ENCODE measurements at places on chromosomes 7 and 10.
A peak's percentile ranks its signal among the peaks of the same experiment; 100 is the strongest.

DNA sequence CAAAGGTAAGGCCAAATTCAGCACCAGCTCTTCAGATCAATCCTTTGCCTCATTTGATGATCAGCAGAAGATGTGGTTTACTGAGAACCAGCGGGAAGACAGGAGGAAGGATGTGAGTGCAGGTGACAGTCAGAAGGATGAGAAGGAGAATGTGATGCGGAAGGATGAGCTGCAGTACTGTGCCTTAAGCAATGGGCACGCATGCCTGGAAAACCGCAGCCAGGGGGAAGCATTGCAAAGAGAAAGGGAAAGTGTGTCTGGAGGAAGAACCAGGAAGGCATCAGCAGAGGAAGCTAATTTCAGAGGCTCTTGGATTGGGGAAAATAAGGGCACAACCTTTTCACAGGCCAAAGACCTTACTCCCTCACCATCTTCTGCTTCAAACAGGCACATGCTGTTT is 25.7 kb downstream of the C10orf71 start:
- DNase-seq, result no peak

GRCh38 chr7:17041324-17041723 is 159.5 kb upstream of the AGR3 start:
- no peak for DNase-seq

DNA sequence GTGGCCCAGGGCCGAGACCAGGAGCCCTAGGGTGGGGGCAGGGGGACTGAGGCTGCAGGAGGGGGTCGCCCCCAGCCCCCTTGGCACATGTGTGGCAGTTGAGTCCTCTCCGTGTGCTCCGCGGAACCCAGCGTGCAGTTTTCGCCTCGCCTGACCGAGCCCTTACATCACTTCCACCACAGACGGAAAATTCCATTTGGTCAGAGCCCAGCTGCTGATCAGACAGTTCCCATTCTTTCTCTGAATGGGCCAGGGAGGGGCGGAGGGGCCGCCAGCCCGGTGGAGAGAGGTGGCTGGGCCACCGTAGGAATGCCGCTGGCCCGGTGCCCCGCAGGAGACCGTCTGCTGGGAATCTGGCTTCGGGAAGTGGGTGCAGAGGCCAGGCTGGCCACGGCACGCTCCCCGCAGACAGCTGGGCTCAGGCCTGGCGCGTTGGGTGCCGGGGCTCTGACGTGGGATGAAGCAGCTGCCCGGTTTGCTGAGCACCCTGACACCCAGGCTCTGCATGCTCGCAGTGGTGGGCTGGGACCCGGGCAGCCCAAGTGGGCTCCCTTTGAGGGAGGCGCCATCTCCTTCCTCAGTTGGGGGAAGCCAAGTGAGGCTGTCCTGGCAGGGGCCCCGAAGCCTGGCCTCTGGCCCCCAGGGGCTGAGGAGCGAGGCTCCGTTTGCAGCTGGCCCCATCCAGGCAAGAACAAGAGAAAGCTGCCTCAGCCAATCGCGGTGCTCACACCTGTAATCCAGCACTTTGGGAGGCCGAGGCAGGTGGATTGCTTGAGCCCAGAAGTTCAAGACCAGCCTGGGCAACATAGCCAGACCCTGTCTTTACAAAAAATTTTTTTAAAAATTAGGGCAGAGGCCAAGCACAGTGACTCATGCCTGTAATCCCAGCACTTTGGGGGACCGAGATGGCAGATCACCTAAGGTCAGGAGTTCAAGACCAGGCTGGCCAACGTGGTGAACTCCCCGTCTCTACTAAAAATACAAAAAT is 9.9 kb downstream of the TTYH3 start:
- no peak for DNase-seq

DNA sequence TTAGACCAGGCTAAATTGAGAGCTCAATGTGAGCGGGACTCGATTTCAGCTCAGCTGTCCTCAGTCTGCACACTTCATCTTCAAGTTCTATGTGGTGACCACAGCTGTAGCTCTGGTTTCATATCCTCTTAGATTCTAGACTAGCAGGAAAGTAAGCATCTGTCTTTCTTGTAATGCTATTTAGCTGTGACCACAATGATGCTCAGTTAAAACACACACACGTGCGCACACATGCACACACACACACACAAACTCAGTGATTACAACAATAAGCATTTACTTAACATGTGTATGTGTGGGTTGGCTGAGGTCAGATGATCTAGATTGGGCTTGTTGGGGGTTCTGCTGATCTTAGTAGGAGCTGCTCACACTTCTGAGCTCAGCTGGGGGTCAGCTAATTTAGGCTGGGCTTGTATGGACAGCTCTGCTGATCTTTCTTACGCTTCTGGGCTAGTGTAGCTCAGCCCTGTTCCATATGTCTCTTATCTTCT is 82.5 kb downstream of the ZNF365 start:
- no peak for DNase-seq

GRCh38 chr10:128475686-128476367 is 349.6 kb upstream of the MKI67 start:
- DNase-seq, result no peak

DNA sequence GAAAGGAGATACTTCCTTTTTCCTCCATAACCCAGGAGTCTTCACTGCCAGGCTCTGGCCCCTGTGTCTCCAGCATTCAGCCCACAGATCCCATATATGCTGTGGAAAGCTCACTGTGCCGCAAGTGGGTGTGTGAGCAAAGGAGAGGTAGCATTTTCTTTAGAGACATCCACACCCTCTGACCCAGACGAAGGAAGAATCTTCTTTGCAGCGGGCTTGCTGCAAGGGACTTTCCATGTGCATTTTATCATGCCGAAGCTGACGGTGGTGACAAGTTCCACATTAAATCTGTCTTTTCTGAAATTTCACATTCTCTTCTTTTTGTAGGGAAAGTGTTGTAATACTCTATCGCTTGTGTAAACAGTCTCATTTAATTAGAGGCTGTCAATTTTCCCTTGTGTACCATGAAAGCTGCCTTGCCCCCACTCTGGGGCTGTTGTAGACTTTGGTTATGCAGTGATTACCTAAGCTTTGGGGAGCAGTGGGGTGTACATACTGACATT is 409.5 kb downstream of the SUGCT start:
- DNase-seq, result no peak

DNA sequence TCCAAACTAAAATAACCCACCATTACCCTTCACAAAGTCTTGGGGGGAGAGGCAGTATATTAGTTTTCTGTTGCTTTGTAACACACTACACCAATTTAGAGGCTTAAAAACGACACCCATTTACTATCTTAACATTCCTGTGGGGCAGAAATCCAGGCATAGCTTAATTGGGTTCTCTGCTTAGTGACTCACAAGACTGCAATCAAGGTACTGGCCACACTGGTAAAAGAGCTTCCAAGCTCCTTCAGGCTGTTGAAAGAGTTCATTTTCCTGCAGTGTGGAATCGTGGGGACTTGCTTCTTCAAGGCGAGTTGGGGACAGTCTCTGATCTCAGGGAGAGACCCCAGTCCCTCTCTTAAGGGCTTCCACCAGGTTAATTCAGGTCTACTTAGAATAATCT is 139.1 kb downstream of the XPNPEP1 start:
- DNase-seq, result no peak

DNA sequence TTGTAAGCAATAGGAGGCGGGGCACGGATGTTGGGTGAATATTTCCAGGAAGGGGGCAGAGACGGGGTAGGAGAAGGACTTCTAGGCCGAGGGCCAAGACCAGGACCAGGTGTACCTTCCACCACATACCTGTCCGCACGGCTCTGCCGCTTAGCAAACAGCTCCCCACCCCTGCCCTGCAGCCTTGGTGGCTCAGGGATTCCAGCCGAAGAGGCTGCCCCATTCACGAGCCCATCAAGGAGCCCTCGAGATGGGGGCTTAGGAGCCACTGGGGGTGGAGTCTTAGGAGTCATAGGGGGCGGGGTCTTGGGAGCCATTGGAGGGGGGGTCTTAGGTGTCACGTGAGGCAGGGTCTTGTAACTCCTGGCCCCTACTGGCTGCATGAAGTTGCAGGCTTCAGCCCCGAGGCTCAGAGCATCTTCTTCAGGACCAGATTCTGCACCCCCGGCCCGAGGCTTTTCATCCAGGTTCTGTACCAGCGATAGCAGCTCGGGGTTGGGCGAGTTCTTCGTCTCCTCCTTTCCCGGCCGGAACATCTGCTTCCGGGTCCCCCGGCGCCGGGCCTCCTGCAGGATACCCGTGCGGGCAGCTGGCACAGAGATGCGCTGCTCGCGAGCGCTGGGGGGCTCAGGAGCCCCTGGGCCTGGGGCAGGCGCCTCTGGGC is 6.1 kb upstream of the MYOZ1 start:
- peak; percentile 6 for DNase-seq

GRCh38 chr10:12503311-12503710 is 154.0 kb downstream of the CAMK1D start:
- no peak for DNase-seq

GRCh38 chr10:6416892-6417512 is 163.1 kb downstream of the PRKCQ start:
- no peak for DNase-seq

DNA sequence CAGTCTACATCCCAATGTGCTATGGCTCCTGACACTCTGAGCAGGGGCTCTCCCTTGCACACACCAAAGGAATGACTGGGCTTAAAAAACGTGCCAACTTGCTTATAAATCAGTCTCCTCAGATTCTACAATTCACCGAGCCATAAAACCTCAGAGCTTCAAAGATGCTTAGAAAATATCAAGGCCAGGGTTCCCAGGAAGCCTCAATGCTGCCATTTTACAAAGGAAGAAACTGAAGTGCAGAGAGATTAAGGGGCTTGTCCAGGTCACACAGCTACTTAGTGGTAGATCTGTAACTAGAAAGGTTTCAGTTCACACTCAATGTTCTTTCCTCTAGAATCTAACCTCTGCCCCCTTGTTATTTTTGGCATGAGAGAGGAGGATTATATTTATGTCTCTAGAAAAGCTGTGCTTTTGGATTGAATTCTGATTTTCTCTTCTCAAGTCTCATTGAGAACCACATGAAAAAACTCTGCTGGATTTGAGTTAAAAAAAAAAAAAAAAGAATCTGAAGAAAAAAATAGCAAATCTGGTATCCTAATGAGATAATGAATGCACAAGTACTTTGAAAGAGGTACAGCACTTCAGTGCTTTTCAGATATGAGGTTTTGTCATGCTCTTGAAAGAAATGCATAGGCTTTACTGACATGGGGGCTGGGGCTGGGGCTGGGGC is 22.3 kb upstream of the TSPAN33 start:
- no peak for DNase-seq

GRCh38 chr7:114799628-114800028 is 122.3 kb upstream of the MDFIC start:
- no peak for DNase-seq

DNA sequence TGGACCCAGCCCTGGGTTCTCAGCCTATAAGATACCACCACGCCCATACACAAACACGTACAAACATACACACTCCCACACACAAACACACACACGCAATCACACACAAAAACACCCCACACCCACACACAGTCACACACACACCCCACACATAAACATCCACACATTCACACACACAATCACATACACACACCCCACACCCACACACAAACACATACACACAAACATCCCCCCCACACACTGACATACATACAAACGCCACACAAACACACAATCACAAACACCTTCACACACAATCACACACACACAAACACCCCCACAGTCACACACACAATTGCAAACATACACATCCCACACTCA is 79.3 kb upstream of the CPXM2 start:
- DNase-seq, result no peak

- no peak for DNase-seq
These were observed 39.9 kb downstream of the LRRC18 start for GRCh38 chr10:48899781-48900180.

DNA sequence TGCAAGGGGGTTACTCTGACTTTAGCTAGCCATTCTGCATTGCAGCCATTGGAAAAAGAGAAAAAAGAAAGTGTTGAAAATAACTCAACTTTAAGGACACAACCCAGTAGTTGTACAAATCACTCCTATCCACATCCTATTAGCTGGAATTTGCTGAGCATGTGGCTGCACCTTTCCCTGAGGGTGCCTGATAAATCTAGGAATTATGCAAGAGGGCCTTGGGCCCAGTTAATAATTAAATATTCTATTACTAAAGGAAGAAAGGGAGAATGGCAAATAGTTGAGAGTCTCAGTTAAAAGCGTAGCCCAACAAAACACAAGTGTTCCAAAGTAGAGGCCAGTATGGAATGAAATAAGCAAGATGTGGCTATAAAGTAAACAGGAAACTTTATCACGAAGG is 200.9 kb upstream of the CNTNAP2 start:
- no peak for DNase-seq

DNA sequence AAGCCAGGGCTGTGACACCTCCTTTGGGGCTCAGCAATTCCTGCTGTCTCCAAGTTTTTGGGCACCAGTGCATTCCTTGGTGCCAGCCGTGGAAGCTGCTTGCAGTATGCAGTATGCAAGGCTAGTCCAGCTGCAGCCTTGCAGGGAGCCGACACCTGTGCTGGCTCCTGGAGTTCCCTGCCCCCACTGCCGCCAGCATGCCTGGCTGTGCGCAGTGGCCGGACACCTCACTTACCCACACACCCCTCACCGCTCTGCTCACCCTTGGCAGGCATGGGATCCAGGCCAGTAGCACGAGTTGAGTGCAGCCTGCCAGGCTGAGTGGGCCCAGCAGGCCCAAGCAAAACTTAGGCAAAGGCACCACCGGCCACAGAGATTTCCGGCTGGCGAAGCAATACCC is 77.4 kb downstream of the SAMD9 start:
- DNase-seq, result no peak

DNA sequence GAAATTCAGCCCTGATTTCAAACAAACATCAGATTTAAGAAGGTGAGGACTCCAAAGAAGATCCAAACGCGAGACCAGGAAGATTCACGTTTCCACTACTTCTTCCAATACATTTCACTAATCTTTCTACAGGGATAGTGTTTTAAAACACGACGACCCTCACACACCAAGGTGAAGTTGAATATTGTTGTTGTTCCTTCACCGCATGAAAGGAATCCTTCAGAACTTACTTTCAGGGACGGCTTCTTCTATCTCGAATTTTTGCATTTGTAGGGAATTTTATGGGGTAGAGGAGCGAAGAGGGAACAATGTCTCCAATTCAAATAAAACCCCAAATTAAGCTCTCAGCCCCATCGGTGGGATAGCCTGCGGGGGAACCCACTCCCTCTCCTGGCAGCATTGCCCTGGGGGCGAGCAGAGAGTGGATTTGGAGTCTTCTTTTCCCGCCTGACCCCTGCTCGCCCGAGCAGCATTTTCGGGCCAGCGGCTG is 1.5 kb upstream of the GATA3 start:
- no peak for DNase-seq

DNA sequence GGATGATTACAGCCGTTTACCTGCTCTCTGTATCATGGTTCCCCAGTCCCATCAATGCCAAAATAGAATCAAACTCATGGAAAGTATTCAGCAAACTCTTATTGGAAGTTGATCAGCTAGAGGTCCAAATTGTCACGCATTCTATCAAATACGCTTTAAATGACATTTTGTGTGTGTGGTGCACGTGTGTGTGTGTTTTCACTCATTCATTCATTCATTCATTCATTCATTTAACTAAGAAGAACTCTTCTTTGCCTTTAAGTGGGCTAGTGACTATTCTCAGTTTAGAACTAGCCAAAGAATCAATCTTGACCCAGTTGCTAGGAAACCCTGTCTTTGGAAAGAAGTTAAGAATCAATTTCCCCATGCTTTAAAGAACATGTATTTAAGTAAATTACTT is 102.8 kb downstream of the RTKN2 start:
- DNase-seq, result no peak

GRCh38 chr10:106636766-106637491 is 527.6 kb downstream of the SORCS1 start:
- no peak for DNase-seq

Measured in stimulated activated CD4-positive, alpha-beta T cell treated with anti-CD3 and anti-CD28 coated beads, TNF-alpha, amount 100 ng/mL, for 48 hours (primary cell).